ENCODE measurements at places on chromosomes 1 and 21.

GRCh38 chr1:220391491-220391890 lies 119.2 kb upstream of the RAB3GAP2 start:
- no peak for DNase-seq

- no peak for DNase-seq
These were observed 136.7 kb upstream of the ETV3 start for GRCh38 chr1:157274698-157275534.

GRCh38 chr1:214473387-214473786 lies 78.0 kb downstream of the PTPN14 start:
- no peak for DNase-seq

- DNase-seq = no peak
These were observed 150.8 kb downstream of the CAMTA1 start for GRCh38 chr1:6935911-6936690.

- DNase-seq = no peak
These were observed 4.6 kb upstream of the SMCP start for GRCh38 chr1:152873495-152873894.

Data from GM12865 (cell line).